ENCODE measurements at places on chromosomes 6 and 20.

GRCh38 chr6:3458706-3459421 lies 2.0 kb upstream of the SLC22A23 start:
- no peak for DNase-seq

DNA sequence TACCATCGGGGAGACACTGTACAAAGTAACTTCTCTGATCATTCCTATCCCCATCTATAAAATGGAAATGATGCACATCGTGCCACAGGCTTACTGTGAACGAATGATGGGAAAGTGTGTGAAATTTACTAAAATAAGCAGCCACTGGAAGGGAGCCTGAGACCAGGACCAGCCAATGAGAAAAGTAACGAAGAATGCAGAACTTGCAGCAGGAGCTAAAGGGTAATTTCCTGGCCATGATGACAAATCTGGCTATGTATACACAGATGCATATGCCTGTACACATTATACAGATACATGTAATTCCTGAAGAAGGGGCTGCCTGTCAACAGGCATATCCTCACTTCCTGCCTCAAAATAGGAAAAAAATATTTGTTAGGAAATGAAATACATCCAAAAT lies 47.4 kb downstream of the GMDS start:
- DNase-seq: no peak

DNA sequence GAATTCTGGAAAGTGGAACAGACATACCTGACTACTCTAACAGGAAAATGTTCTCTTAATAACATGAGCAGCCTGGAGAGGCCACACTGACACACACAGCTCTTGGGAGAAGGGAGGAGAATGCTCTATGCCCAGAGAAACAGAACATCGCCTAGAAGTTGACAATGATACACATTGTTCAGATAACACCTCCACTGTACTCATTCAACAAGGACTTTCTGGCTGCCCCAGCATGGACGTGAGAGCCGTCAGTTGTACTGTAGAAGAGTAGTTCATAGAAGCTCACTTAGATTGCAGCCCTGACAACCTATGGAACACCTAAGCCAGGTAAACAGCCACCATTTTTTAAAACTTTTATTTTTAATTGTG lies 28.9 kb downstream of the BMP7 start:
- DNase-seq: no peak

GRCh38 chr6:15076565-15076964 lies 169.3 kb upstream of the JARID2 start:
- DNase-seq: no peak

Data from SK-N-SH (cell line).